NCI-H82 (cell line): ENCODE measurements at places on chromosomes 11 and 22.

DNA sequence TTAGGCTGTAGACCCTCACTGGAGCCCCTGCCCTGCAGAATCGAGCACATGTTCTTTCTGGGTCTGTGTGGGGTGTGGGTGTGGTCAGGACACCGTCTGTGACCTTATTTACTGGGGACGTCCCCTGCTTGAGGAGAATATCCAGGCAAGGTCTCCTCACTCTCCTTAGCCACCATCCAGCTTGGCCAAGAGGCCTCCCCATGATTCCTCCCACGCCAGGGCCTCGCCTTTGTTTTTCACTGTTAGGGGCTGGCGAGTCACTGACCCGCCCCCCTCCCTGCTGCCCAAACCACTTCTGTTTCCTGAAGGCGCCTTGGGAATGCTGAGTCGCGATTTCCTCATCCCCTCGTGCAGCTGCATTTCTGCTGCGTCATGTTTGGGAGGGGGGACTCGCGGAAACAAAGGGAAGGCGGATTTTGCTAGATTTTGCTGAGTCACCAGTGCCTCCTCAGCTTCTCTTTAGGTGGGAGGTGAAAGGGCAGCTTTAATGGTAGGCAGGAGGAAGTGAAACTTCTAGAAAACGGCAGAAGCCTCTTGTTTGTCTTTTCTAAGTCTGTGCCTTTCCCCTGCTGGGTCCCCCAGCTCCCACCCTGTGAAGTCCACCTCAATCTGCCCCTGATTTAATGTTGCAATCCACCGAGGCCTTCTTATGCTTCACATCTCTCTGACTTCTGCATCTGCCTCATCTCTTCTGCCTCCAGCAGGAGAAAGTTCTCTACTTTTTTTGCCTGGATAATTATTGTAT is 4.0 kb upstream of the HMOX1 start:
- DNase-seq: peak; percentile 91

- DNase-seq: no peak
Measured at GRCh38 chr11:12182302-12182675, 71.9 kb downstream of the MICAL2 start.

DNA sequence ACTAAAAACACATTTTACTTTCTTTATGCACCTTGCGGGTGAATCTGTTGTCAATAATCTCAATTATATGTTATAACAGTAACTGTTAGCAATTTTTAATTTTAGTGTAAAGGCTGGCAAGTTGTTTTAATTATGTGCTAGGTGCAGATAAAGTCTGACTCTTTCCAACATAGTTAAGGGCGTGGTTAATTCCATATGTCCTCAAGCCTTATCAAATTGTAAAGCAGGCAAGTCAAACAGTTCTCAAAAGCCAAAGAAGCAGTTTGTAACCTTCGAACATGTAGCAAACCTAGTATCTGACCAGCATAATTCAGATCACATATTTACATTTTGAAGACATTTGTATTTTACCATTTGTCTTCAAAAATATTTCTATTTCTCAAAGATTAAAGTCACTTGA is 29.2 kb downstream of the METTL15 start:
- DNase-seq: no peak

DNA sequence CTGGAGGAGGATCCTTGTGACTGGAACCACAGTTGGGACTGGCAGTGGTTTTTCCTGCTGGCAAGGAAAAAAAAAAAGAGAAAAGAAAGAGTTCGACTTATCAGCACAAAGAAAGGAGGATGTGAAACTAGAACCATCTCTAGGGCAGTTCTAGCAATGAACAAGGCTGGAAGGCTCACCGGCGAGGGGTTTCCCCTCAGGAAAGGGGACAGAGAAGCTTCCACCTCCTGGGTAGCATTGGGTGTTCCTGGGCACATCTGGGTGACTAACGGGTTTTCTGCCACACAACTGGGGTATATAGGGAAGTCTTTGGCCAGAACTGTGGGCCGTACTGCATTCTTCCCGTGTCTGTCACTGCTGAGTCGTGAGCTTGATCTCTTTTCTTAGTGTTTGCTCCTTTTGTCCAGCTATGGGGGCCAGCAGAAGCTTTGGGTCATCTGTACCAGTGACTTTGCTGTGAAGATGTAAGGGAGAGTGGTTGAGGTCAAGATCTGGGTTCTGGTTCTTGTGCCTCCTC is 109.4 kb upstream of the OR4B1 start:
- DNase-seq: no peak

DNA sequence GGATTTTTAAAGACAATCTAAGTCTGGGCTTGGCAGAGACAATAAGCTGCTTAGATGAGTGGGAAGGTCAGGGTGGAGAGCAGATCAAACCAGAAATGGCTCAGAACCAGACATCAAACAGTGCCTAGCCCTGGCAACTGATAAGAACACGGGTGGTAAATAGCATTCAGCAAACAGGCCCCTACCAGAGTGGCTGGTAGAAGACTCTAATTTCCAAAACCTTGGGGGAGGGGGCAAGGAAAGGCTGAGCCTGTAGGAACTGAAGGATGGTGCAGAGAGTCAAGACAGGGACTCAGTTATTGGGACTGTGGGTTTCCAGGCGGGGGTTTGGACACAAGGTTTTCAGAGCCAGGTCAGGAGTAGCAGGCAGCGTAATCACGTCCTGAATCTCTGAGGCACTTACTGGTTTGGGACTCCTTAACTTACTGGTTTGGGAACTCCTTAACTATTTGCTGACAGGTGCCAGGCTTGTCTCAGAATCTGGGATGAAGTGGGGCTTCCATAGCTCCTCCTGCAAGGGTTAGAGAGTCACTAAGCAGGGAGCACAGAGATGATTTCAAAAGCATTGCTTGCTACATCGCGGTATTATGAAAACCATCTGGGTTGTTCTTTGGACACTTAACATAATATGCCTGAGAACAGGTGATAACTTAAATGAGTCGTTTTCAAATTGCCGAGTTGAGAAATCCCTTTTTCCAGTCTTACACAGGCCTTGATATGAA is 5.7 kb upstream of the ABTB2 start:
- peak; percentile 31 for DNase-seq

- peak; percentile 40 for DNase-seq
Measured at GRCh38 chr11:83070044-83070701, 1.5 kb downstream of the RAB30 start.

DNA sequence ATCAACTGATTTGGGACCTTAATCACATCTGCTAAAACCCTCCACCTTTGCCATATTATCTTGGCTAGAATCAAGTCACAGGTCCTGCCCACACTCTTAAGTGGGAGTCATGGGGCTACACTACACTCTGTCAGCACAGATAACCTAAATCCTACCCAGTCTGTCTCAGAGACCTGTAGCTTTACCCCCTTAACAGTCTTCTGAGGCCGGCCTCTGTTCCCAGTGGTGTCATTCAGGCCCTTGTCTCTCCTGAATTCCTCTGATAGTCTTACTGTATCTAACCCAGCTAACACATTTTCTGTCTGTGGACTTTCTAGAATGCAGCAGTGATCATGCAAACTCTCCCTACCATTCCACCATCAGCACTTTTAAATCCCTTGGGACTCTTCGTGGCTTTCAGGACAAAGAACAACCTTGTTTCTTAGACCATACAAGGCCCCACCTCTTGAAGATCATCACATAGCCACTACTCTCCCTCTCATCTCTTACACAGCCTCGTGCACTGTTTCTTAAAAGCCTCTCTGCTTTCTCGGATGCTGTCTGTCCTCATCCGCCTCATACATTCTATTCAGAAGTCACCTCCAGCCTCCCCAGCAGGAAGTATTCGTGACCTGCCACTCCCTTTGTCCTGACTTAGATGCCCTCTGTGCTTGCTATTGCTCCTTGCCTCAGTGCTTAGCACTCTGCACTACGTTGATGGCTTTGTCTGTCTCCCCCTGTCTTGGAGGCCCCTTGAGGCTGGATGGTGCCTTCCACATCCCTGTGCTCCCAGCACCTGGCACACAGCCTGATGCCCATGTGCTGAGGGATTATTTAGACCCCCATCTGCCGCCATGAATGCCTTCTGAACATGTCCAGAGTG is 57.9 kb downstream of the PANX1 start:
- no peak for DNase-seq

GRCh38 chr11:57370941-57371340 is 10.0 kb downstream of the PRG3 start:
- no peak for DNase-seq

DNA sequence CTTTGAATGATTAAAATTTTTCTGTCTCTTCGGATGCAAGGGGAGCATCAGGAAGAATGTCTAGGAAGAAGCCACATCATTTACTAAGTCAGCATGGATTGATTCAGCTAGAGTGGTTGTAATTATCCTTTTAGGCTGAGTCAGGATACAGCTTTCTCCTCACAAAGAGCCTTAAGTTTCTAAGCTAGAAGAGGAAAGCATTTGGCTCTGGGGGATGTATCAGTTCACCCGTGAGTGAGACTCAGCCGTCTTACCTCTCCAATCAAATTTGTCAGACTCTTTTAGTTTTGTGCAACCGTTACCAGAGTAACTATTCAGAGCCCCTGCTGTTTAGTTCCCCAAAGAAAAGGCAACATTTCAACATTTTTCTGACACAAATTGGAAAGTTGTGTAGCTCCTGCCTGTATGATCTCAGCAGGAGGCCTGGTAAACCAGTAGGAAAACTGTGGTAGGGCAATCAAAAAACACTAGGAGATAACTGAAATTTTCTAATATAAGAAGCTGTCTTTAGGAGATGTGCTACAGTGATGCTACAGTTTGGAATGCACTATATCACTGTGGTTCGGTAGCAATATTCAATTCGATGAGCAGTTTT is 432.4 kb upstream of the LUZP2 start:
- peak; percentile 0 for DNase-seq
